ENCODE measurements at places on chromosomes 16 and 17. TPM values are rescaled to one million over a fixed set of nuclear protein-coding genes. Genes with fewer than 3 reads are reported as not detected.

PYDC1 gene
- not detected for total RNA-seq

GRCh38 chr16:2214719-2214968, at the start of gene PGP:
Gene PGP (minus strand): TSS chr16:2214840. CDS start chr16:2214777, 63 bp downstream.
- no peaks in the 10 kb centered on the region for H3K36me3 ChIP-seq
- no peak for DNase-seq
- no peaks in the 10 kb centered on the region for H3K27me3 ChIP-seq
- H3K4me3 ChIP-seq = peak within 1 kb of the TSS; percentile 94
- H3K27ac ChIP-seq = peak within 1 kb of the TSS; percentile 91

RAB26 gene
- total RNA-seq = 9.9 TPM

CD300LB gene
- total RNA-seq = not detected

DNA sequence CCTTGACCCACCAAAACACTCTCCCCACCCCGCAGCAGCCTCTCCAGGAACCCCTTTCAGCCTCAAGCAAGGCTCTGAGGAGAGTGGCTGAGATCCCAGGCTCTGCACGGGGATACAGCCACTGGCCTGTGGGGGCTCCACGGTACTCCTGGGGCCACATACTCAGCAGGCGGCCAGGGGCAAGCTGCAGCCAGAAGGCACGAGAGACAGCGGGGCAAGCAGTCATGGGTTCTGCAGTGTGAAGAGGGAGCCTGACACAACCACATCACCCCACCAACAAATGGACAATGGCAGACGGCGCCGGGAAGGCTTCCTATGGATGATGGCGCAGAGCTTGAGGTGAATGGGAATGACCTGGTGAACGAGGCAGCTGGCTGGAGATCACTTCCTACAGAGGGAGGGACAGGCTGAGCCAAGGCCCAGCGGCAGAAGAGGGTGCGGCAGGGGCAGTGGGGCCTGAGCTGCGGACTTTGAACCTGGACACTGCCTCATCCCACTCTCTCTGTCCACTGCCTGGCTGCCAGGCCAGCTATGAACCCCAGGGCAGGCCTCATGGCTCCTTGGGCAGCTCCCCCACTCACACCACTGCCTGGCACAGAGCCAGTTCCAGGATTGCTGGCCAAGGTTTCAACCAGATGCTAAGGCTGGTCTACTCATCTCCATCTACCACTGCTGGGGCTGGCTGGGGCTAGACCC, 10.8 kb upstream of the BCAR1 start:
- H3K27ac ChIP-seq = peak overlapping the region; percentile 66
- H3K4me3 ChIP-seq = peak overlapping the region; percentile 67
- DNase-seq = no peak
- peaks cover 39% of the 10 kb centered on the region for H3K4me1 ChIP-seq

GRCh38 chr16:75589306-75589705, 23.1 kb downstream of the GABARAPL2 start:
- H3K36me3 ChIP-seq = peaks cover 4% of the 10 kb centered on the region
- no peaks in the 10 kb centered on the region for H3K27me3 ChIP-seq
- DNase-seq = no peak
- H3K4me3 ChIP-seq = no peak overlapping the region
- peaks cover 1% of the 10 kb centered on the region for H3K4me1 ChIP-seq

CD300LG gene
- total RNA-seq = not detected

EMP2 gene
- total RNA-seq = 57.9 TPM

KRTAP1-1 gene
- total RNA-seq = not detected

PPP1R27 gene
- total RNA-seq = not detected

DNA sequence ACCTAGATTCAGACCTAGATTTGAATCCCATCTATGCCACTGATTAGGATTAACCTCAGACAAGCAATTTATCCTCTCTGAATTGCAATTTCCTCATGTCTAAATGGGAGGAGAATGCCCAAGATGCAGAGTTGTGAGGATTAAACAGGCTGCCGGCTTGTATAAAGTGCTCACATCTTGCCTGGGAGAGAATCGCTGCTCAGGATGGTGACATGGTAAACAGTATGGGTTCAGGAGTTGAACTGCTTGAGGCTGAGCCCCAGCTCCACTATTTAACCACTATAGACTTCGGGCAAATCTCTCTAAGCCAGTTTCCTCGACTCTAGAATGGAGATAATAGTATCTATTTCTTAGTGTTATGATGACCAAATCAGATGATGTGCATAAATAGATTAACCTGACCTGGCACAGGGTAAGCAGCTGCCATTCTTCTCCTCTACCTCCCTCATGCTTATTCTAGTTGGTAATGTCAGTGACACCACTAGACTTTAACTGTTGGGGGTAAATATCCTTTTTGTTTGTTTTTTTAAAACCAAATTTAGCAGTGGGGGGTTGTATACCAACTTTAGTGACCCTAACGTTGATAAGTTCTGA, 732 bp upstream of the RPL27 start:
- peaks cover 13% of the 10 kb centered on the region for H3K36me3 ChIP-seq
- H3K27me3 ChIP-seq = no peaks in the 10 kb centered on the region
- DNase-seq = no peak

- no peak for DNase-seq
- H3K36me3 ChIP-seq = no peaks in the 10 kb centered on the region
- no peaks in the 10 kb centered on the region for H3K4me1 ChIP-seq
- H3K27me3 ChIP-seq = peaks cover 11% of the 10 kb centered on the region
- no peak overlapping the region for H3K4me3 ChIP-seq
Observed at GRCh38 chr17:27946513-27946912, 53.3 kb upstream of the LYRM9 start.

ABCC3 gene
- total RNA-seq = 10.6 TPM

GRCh38 chr16:57966204-57966771, 4.6 kb downstream of the CNGB1 start:
- no peaks in the 10 kb centered on the region for H3K36me3 ChIP-seq
- H3K27ac ChIP-seq = no peak overlapping the region
- H3K4me1 ChIP-seq = no peaks in the 10 kb centered on the region
- H3K27me3 ChIP-seq = no peaks in the 10 kb centered on the region

PLCD3 gene
- 45.8 TPM for total RNA-seq

SLC26A11 gene
- 26.4 TPM for total RNA-seq

- peaks cover 6% of the 10 kb centered on the region for H3K36me3 ChIP-seq
- no peaks in the 10 kb centered on the region for H3K27me3 ChIP-seq
- peak within 1 kb of the TSS; percentile 93 for H3K4me3 ChIP-seq
- DNase-seq = peak; percentile 97
- peak within 1 kb of the TSS; percentile 83 for H3K27ac ChIP-seq
Observed at GRCh38 chr17:979539-980405, at the start of gene NXN. Gene NXN (minus strand): TSS chr17:979776.

KCTD19 gene
- total RNA-seq = 0.56 TPM

GRCh38 chr17:497241-498034, 144.8 kb upstream of the RPH3AL start:
- H3K27ac ChIP-seq = no peak overlapping the region
- no peak overlapping the region for H3K4me3 ChIP-seq
- H3K36me3 ChIP-seq = no peaks in the 10 kb centered on the region
- no peaks in the 10 kb centered on the region for H3K4me1 ChIP-seq
- H3K27me3 ChIP-seq = peaks cover 10% of the 10 kb centered on the region
- DNase-seq = no peak

GRCh38 chr16:12091569-12092543, 115.3 kb downstream of the SNX29 start:
- peak overlapping the region; percentile 76 for H3K27ac ChIP-seq
- peak overlapping the region; percentile 74 for H3K4me3 ChIP-seq

DNA sequence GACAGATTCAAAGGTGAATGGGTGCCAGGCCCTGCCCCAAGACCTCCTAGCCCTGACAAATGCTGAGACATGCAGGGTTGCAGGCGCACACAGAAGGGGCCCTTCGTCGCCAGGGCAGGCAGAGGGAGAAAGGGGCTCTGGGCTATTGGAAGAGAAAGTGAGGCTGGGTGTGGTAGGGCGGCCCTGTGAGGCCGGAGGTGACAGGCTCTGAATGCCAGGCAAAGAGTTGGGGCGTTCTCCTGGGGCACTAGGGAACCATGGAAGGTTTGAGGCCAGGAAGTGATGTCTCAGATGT, 26.4 kb upstream of the NXPH3 start:
- H3K4me3 ChIP-seq = no peak overlapping the region
- H3K36me3 ChIP-seq = no peaks in the 10 kb centered on the region
- peak overlapping the region; percentile 56 for H3K27ac ChIP-seq
- peaks cover 20% of the 10 kb centered on the region for H3K4me1 ChIP-seq
- peak; percentile 56 for DNase-seq

- H3K4me1 ChIP-seq = no peaks in the 10 kb centered on the region
- no peaks in the 10 kb centered on the region for H3K27me3 ChIP-seq
- H3K4me3 ChIP-seq = no peak overlapping the region
- DNase-seq = no peak
Observed at GRCh38 chr16:22071331-22071910, 20.9 kb upstream of the VWA3A start.

NPEPPS gene
- total RNA-seq = 150 TPM

Measured in type B pancreatic cell (in vitro differentiated cells).